Renal cortex interstitium (tissue), 15 donors: ENCODE measurements at places on chromosomes 13 and 19. TPM values are rescaled to one million over a fixed set of nuclear protein-coding genes. Genes with fewer than 3 reads are reported as not detected.

Gene NLRP4
- not detected for polyA plus RNA-seq

DNA sequence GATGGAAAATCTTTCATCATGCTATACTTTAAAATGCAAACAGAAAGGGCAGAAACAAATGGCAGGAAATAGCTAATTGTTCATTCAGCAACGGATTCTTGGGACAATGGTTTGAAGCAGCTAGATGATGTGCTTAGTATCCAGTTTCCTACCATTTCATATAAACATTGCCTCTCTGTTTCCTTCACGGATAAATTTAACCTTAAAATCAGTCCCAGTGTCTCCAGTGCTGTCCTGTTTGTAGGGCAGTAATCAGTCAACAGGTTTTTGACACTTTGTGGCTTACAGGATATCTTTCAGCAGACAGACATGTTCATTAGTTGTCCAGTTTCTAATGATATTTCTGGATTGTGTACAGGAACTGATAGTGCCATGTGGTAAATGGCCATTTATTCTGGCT is 24.7 kb upstream of the RB1 start:
- DNase-seq: no peak

- DNase-seq: no peak
Measured at GRCh38 chr19:46384396-46384795, 29.0 kb downstream of the CCDC8 start.

GRCh38 chr13:32026623-32027022 is 5.0 kb upstream of the FRY start:
- DNase-seq: no peak

- no peak for DNase-seq
Measured at GRCh38 chr13:112904436-112904960, 64.5 kb upstream of the MCF2L start.

DNA sequence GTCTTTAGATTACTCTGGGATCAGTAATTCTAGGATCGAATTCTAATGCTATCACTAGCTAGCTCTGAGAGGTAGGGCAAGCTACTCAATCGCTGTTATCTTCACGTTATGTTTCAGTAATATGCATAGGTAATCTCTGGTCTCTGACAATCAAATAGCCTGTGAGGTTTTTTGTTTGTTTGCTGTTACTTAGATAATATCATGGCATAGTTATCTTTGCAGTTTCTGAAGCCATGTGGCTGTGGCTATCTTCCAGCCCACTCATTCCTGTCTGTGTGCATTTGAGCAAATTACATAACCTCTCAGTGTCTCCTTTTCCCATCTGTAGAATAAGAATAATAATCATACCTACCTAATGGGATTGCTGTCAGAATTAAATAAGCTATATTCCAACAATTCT is 330.2 kb downstream of the PCDH9 start:
- DNase-seq: no peak

DNA sequence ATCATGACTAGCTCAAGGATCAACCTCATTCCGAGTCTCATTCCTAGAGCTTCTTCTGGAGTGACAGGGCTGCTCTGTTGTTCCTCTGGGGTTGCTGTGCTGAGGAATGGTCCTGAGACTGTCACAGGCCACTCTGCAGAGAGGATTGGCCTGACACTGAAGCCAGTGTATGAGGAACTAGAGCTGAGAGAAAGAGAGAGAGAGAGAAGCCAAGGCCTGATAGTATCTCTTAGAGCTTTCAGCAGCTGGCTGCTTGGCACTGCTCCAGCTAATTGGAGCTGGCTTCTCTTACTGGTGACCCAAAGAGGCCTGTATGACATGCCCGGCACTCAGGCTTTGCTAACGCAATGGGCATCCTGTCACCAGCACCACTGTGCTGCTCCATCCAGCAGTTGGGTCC is 73.4 kb upstream of the FLT1 start:
- peak; percentile 69 for DNase-seq

Gene CEACAM1
- 9.7 TPM for polyA plus RNA-seq

DNA sequence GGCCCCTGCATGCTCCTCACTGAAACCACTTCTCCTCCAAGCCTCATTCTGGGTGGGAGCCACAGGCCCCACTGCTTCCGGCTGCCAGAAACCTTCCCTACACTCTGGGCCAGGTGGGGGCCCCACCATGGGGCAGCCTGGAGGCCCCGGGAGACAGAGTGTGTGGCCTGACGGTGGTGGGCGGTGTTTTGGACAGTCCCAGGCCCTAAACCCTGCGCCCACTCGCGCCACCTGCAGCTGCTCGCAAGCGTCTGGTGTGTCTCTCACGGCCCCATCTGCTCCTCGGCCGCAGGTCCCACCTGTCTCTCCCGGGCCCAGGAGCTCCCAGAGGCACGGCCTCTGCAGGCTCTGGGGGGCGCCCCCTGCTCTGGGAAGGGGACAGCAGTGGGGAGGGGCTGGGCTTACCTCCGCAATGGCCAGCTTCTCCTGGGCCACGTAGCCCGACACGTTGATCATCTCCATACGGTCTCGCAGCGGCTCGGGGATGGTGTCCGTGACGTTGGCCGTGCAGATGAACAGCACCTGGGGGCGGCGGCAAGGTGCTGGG is 5.6 kb downstream of the RPL36 start:
- DNase-seq: no peak

- DNase-seq: no peak
Measured at GRCh38 chr19:51927859-51928258, 587 bp downstream of the ZNF613 start.

Gene ZNF536
- 2.7 TPM for polyA plus RNA-seq

Gene IRGC
- polyA plus RNA-seq: not detected

- no peak for DNase-seq
Measured at GRCh38 chr13:49300739-49301589, 53.2 kb downstream of the CDADC1 start.

Gene CD33
- polyA plus RNA-seq: 1.8 TPM

DNA sequence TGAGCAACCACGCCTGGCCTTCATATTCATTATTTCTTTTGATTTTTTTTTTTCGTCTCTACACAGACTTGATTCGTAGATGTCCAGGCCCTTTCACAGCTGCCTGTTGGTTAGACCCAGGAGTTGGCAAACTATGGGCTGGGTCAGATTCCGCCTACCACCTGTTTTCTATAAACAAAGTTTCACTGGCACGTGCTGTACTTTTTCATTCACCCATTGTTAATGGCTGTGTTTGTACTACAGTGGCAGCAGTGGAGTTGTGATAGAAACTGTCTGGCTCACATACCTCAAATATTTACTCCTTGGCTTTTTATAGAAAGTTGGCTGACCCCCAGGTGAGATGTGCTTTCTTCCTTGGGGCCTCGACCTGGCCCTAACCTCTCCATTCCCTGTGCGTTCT is 72.9 kb upstream of the TEX29 start:
- no peak for DNase-seq

Gene PRSS57
- polyA plus RNA-seq: 0.19 TPM

GRCh38 chr13:57629821-57630235 is 1.7 kb upstream of the PCDH17 start:
- peak; percentile 86 for DNase-seq

DNA sequence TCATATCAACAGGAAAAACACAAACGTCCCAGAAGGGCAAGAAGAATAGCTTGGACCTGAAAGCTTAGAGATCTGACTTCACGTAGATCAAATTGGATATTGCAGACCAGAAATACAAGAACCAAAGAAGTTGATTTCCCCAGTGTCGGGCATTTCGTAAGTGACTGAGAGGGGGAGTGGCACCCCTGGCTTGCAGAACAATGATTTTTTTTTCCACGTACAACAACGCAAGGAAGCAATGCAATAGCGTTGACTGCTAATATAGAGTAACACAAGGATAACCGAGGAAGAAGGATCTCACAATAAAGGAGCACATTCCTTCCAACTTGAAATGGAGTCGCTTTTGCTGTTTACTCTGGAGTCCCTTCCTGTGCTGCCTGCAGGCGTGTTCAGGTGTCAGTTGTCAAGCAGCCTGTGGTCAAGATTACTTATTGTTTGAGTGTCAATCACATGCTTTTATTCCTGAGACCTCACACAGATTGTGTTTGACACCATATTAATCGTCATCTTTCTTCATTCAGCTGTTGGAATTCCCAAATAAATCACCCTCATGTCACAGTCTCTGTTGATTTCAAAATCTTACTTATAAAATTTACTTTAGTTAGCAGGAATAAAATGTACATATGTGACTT is 139.4 kb downstream of the FREM2 start:
- DNase-seq: no peak

Gene EXOC3L2
- polyA plus RNA-seq: 6.1 TPM

DNA sequence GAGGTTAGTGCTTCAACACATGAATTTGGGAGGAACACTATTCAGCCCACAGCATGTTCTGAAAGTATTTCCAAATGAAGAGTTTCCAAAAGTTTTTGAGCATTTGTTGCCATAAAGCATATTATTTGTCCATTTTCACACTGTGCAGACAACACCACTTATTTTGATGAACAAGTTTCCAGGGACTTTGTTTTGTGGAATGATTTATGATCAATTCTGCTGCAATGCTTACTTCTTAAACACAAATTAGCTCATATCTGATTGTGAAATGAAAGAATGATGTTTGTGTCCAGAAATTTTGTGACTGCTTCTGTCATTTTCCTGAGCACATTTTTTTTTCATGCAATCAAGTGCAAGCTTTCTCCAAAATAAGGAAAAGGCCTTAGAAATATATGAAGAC is 205.3 kb downstream of the RAP2A start:
- no peak for DNase-seq

Gene MBD3L2
- not detected for polyA plus RNA-seq

DNA sequence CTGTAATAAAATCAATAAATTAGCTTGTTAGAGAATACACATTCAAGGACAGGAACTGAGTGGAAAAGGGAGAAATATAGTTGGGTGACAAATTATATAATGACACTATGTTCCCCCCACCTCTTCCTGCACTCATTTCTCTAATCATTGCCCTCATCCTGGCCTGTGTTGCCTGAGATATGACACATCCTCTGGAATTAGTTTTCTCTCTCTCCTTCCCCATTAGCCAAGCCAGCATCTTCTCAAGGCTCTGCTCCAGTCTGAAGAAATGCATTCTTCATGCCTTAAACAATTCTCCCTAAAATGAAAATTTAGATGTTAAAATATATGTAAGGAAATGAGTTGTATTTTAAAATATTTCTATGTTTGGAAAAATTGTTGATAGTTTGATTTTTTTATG is 280.3 kb downstream of the POU4F1 start:
- no peak for DNase-seq

Gene CLEC4M
- polyA plus RNA-seq: 4.2 TPM

Gene ACP7
- 0.72 TPM for polyA plus RNA-seq

DNA sequence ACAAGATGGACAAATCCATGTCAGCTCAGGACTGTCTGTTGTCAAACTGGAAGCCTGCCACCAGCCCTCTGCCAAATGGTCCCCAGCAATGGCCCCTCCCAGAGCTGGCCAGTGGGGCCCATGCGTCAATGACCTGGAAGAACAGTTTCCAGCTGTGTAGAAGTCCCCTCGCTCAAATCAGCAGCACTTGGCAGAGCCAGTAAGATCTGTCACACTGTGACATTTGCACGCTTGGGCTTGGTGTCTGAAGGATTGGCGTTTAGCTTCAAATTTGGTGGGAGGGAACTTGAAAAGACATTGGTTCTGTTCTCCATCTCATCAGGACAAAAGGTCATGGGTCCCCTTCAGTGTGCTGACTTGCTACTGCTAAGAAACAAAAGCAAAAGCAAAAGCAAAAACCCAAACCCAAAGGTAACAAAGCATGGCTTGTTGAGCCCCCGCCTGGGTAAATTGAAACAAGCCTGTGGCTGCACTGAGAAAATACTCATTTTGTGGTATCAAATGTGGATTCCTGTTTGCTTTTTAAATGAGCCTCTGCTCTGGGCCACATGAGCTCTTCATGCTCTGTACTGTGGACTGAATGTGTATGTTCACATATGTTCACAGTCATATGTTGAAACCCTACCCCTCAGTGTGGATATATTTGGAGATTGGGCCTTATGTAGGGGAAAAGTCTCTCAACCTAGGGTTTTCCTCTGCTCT is 253.6 kb upstream of the MAB21L1 start:
- DNase-seq: no peak

- peak; percentile 58 for DNase-seq
Measured at GRCh38 chr13:112990783-112991182, 21.8 kb downstream of the MCF2L start.

GRCh38 chr13:19184176-19184575 is 2.6 kb upstream of the TUBA3C start:
- DNase-seq: no peak

Gene GRIK5
- polyA plus RNA-seq: 19.0 TPM

Gene TUBB4A
- polyA plus RNA-seq: 29.5 TPM

DNA sequence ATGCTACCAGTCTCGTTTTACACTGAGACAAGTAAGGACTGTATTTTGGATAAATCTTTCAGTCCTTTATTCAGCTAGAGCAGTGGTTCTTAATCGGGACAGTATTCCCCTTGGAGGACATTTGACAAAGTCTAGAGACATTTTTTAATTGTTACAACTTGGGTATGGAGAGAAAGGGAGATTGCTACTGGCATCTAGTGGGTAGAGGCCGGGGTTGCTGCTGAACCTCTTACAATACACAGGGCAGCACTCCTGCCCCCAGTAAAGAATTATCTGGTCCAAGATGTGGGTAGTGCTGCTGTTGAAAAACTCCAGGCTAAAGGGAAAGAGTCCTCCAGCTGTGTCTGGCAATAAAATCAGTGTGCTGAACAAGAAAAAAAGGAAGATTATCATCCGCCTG is 334.8 kb downstream of the SLC7A1 start:
- no peak for DNase-seq

GRCh38 chr13:26941345-26942174 is 181.0 kb upstream of the GPR12 start:
- no peak for DNase-seq

DNA sequence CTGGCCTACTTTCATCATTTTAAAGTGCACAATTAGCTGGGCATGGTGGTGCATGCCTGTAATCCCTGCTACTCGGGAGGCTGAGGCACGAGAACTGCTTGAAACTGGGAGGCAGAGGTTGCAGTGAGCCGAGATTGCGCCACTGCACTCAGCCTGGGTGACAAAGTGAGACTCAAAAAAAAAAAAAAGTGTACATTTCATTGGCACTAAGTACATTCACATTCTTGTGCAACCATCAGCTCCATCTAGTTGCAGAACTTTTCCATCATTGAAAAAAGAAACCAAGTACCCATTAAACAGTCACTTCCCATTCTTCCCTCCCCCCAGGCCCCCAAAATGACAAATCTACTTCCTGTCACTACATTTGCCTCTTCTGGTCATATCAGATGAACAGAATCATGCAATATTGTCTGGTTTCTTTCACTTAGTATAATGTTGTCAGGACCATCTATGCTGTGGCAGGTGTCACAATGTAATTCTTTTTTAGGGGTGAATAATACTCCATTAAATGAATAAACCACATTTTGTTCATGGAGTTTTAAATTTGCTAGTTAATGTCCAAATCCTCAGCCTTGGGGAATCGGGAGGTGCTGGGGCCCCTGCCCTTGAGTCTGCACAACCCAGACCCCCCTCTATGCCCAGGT is 7.4 kb upstream of the SIGLEC11 start:
- no peak for DNase-seq

DNA sequence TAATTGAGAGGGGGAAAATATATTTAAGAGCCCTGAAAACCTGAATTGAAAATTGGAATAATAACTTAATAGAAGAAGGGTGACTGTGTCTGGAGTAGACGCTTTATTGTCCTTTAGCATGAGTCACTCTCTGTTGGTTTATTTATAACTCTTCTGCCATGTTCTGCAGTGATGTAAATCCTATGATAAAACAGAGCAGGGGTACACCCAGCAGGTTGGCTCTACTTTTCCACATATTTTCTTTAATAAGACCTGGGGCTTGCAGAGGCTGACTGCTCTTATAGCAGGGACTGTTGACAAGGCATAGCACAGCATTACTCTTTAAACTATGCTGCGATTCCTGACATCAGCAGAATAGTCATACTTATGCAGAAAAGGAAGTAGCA is 389.9 kb upstream of the PCDH9 start:
- DNase-seq: no peak

Gene C13orf46
- polyA plus RNA-seq: 0.14 TPM
